Fibroblast of skin of scalp (primary cell): ENCODE measurements at places on chromosomes 16 and 17.

DNA sequence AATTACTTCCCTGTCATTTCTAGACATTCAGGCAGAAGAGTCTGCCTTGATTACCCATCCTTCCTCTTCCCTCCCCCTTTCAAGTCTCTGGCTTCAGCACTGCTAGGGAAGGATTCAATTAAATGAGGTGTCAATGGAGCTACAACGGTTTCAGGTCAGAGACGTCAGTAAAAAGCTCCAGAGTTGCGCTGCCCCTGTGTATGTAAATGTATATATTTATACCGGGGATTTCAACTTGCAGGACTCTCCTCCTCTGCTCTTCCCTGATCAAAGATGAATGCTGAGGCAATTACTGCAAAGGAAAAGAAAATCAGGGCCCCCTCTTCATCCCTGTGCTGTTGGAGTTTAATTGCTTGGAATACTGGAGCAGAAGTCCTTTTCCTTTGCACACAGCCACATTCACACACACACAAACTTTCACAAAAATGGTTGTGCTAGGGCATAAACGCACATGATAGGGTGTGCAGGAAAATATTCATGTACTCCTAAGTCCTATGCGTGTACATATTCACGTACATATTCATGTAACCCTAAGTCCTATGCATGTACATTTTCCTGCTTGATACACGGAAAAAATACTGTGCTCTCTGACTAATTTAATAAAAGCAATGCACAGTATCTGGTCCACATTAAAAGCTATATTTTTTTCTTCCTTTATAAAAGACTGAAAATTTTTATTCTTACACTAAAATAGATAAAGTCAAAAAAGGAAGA is 129.7 kb upstream of the PMFBP1 start:
- no peak for DNase-seq

DNA sequence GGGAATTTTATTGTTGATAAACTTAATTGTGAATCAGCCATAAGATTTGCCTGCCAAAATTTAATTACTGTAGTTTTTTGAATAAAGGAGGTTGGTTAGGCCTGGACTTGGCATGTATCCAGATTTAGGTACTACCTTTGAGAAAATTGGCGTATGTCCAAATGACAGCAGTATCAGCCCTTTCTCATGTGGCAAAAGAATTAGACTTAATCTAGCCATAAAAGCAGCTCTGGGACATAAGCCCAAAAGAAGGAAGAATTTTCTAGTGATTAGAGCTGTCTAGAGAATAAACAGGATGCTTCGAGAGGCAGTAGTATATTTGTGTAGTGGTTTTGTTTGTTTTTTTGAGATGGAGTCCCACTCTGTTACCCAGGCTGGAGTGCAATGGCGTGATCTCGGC is 27.7 kb downstream of the PPM1E start:
- DNase-seq: no peak

DNA sequence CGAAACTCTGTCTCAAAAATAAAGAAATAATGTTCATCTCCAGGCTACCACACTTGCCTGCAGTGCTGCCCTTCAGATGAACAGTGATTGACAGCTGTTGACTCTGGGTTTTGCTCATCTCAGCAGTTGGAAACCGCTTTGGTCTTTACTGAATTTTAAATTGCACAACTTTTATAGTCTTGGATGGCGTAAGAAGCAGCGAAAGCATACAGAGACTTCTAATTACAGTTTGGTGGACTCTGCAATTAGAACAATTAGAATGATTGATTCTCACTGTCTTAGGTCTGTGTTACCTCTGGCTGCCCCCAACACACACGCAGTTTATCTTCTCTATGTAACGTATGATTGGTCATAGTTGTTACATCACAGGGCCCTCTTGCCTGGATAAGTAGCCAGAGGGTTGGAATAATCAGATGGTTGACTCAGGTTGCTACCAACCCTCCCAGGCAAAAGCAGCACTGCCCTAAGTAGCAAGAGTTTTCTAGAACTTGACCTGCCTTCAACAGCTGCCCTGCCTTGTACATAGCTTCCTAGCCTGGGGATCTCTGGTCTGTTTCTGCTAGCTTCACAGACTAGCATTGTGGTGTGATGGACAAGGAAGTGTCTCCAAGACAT is 1.9 kb upstream of the NAT9 start:
- DNase-seq: no peak

DNA sequence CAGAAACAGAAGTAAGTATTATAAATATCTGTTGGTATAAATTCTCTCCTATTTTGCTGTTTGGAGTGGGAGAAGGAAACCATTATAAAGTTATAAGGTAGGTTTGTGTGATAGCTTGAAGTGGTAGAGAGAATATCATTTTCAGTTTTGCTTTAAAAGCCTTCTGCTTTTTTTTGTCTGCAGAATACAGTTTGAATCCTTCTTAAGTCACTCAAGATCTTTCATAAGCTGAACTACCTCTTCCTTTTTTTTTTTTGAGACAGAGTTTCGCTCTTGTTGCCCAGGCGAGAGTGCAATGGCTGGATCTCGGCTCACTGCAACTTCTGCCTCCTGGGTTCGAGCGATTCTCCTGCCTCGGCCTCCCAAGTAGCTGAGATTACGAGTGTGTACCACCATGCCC is 9.0 kb downstream of the ATAD5 start:
- DNase-seq: no peak

GRCh38 chr17:69320210-69320907 is 6.6 kb downstream of the ABCA5 start:
- DNase-seq: no peak

- no peak for DNase-seq
These were observed 52.5 kb upstream of the ERN1 start for GRCh38 chr17:64182325-64183012.

GRCh38 chr16:23949630-23950290 is 114.0 kb downstream of the PRKCB start:
- DNase-seq: no peak

DNA sequence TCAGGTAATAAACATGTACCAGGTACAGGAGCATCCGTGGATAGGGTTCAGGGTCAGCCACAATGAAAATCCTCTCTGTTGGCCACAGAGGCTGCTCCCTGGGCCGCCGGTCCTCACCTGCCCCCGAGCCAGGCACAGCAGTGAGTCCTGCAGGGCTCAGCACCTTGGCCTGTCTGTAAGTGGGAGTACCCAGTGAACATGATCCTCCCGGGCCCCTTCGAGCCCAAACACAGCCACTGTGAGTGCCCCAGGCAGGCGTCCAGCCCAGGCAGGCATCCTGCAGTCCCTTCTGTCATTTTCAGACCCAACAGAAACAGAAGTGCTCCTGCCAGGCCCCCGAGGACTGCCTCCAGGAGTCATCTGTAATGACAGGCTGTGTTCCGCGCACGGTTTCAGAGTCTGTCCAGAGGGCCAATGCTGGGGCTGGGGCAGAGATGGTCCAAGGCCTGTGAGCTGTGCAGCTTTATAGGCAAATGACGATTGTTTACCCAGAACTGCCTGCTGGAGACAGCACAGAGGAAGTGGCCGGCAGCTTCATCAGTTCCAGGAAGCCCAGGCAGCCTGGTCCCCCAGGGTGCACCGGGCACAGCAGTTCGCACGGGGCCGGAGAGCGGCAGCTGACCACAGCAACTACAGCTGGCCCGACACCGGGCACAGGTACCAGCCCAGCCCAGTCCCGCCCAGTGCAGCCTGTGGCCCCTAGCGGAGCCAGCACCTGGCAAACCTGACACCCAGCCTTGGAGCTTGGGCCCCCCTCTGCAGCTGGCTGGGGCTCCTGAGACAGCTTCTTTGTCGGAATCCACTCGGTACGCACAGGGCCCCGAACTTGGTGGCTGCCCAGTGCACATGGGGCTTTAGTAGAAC is 13.2 kb downstream of the SLC7A5 start:
- no peak for DNase-seq

DNA sequence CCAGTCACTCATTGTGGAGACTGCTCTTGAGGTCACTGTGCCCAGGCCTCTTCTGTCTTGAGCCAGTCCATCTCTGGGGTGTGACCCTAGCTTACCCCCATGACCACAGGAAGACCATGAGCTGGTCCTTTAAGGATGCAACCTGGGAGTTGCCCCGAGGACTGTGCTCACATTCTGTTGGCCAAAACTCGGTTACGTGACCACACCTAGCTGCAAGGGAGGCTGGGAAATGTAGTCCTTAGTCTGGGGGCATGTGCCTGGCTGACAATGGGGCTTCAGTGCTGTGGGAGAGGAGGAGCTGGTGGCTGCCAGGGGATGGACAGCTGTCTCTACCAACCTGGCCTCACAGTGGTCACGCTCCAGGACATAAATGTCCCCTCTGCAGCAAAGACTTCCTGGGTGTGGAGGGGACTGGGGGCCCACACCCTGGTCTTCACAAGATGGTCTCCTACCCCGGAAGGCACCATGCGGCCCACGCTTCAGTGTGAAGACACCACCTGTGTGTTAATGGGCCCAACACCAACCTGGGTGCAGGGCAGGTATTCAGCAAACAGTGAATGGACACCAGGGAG is 55.4 kb downstream of the JPH3 start:
- peak; percentile 6 for DNase-seq

DNA sequence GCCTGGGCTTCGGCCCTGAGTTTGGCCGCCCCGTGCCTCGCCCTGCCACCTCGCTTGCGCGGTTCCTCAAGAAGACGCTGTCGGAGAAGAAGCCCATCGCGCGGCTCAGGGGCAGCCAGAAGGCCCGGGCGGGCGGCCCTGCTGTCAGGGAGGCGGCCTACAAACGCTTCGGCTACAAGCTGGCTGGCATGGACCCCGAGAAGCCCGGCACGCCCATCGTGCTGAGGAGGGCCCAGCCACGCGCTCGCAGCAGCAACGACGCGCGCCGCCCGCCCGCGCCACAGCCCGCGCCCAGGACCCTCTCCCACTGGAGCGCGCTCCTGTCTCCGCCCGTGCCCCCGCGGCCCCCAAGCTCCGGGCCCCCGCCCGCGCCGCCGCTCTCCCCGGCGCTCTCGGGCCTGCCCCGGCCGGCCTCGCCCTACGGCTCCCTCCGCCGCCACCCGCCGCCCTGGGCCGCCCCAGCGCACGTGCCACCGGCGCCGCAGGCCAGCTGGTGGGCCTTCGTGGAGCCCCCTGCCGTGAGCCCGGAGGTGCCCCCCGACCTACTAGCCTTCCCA is 12.0 kb downstream of the MYO15A start:
- no peak for DNase-seq

GRCh38 chr17:45812102-45812501 is 28.0 kb downstream of the CRHR1 start:
- no peak for DNase-seq

- DNase-seq: no peak
These were observed 265.5 kb downstream of the C16orf95 start for GRCh38 chr16:87051526-87052320.

- DNase-seq: no peak
These were observed 55.0 kb downstream of the STX8 start for GRCh38 chr17:9520649-9521048.

- peak; percentile 21 for DNase-seq
These were observed 314.0 kb upstream of the KCNJ16 start for GRCh38 chr17:69761011-69761410.

DNA sequence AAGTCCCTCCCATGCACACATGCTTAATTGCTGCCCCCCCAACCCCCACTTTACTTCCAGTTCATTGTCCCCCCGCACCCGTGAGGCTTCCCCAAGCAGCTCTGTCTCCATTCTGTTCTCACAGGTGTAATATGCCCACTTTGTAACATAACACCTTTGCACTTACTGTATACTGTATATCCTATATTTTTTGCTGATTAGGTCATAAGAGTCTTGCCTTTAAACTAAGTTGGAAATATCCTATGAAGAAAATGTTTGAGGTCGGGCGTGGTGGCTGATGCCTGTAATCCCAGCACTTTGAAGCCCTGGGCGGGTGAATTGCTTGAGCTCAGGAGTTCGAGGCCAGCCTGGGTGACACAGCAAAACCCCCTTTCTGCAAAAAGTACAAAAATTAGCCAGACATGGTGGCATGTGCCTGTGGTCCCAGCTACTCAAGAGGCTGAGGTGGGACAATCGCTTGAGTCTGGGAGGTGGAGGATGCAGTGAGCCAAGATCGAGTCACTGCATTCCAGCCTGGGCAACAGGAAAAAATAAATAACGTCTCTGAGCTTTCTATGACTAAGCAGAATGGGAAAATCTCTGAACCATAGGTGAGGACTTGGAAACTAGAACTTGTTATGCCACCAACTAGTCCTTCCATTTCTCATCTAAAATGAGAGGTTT is 76.1 kb downstream of the TNRC6C start:
- DNase-seq: peak; percentile 35

- no peak for DNase-seq
These were observed 281.9 kb downstream of the FTO start for GRCh38 chr16:53985861-53986260.

- DNase-seq: no peak
These were observed 61.9 kb upstream of the SREBF1 start for GRCh38 chr17:17898673-17899072.

GRCh38 chr16:49698453-49698815 is 157.5 kb downstream of the ZNF423 start:
- DNase-seq: no peak

GRCh38 chr17:66364508-66364907 is 62.1 kb downstream of the PRKCA start:
- DNase-seq: no peak

DNA sequence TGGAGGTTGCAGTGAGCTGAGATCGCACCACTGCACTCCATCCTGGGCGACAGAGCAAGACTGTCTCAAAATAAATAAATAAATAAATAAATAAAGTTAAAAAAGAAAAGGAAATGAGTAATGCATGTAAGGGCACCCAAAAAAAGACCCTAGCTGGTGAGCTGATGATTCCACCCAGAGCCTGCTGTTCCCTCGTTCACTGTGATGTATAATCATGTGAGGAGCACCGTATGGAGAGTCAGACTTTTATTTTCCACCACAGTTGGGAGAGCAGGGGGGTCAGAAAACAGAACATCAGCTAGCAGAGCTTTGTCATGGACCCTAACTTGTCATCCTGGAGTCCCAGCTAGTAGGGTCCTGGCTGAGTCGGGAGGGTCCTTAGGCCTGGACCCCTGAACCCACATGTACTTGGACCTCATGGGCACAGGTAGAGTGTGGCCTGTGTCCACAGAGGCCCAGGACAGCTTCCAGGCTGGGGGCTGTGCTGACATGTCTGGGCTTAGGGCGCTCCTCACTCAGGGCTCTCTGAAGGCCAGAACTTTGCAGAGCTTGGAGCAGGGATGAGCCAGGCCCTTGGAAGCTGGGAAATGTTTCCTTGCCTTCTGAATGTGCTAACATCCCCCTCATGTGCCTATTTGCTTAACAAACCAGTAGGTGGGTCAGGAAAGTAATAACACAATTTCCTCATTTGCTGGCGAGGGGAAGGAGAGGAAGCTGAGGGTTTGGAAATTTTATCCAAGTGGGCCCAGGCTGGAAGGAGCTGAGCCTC is 18.8 kb upstream of the LASP1NB start:
- no peak for DNase-seq

- DNase-seq: no peak
These were observed 176.8 kb downstream of the SLC39A11 start for GRCh38 chr17:72915625-72916081.

DNA sequence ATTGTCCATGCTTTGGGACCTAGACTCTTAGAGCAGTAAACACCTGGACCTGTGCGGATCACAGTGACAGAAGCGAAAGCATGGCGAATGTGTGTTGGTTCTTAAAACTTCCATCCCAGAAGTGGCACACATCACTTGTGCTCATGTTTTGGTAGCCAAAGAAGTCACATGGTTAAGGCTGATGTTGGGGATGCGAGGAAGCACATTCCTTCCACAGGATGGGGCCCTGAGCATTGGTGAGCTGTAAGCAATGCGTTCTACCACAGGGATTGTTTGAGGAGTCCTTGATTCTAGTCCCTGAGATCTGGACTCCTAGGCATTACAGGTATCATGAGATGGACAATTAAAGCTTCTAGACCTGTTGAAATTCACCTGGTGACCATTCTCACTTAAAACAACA is 375.9 kb downstream of the UTP18 start:
- DNase-seq: no peak
